ENCODE measurements at places on chromosomes 3 and 15.

DNA sequence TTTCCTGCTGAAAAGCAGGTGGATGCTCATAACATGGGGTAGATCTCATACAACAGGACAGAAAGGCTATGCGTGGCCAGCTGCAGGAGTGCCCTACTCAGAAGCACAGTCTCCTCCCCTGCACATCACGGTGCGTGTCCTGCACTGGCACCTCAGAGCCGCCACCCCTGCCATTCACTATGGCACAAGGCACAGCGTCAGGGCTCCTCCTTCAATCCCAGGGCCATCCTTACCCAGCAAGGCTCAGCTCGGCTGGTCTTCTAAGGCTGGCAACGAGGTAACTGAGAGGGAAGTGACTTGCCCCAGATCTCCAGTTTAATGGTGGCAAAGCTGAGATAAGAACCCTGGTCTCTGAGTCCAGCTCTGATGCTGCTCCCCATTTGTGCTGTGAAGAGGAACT is 97.1 kb downstream of the CPN2 start:
- no peak for DNase-seq

DNA sequence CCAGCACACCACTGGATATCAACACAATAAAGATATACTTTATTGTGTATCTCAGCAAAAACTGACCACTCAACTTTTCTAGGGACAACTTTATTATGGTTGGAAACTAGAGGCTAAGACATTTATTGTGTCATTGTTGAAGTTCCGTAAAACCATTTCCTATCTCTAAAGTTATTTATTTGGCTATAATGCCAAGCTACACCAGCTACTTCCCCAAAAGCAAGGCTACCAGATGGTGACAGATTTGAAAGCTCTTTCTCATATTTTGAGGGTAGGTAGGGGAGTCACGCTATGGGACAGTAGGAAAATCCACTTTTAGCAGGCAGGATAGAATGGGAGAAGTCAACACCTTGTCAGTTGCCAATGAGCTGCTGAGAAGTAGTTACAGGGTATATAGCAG is 834.6 kb upstream of the CFAP20DC start:
- no peak for DNase-seq

DNA sequence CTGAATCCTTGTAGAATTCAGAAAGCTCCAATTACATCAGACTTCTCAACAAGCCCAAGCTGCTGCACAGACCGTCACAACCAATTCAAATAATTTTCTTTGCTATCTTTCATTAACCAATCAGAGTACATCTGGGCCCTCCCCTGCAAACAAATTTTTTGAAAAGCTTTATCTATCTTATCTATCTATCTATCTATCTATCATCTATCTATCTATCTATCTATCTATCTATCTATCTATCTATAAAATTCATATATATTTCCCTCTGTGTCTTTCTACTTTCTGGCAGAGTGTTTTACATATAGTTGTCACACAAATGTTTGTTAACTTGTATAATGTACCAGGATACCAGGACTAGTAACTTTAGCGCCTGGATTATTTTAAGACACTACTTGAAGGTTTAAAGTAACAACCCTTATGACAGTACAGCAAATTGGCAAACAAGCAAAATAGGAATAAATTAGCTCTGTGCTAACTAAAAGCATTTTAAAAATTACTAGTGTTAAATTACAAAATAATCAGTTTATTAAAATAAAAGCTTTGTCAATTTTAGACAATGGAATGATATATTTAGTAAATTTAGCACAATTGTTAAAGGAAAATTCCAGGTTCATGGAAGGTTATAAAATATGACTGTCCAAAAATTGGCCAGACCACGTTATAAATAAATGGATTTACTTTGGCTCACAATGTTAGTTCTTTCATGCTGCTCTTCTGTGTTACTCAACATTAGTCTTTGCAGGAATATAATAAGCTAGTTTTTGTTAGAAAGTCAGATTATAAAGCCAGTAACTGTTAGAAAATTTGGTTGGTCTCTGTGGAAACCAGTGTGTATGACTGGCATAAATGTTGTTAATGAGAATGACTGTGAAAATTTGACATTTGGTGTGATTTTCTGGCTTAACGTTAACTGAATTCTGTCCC is 138.6 kb downstream of the SUCNR1 start:
- no peak for DNase-seq

GRCh38 chr3:123587401-123587800 is 2.5 kb upstream of the HACD2 start:
- no peak for DNase-seq

GRCh38 chr3:47227678-47228077 is 54.9 kb downstream of the KIF9 start:
- DNase-seq, result no peak

GRCh38 chr3:126191246-126191645 is 10.9 kb upstream of the ALDH1L1 start:
- no peak for DNase-seq

All from DMS153 (cell line).